ENCODE measurements at places on chromosomes 4 and X.
A peak's percentile ranks its signal among the peaks of the same experiment; 100 is the strongest.

DNA sequence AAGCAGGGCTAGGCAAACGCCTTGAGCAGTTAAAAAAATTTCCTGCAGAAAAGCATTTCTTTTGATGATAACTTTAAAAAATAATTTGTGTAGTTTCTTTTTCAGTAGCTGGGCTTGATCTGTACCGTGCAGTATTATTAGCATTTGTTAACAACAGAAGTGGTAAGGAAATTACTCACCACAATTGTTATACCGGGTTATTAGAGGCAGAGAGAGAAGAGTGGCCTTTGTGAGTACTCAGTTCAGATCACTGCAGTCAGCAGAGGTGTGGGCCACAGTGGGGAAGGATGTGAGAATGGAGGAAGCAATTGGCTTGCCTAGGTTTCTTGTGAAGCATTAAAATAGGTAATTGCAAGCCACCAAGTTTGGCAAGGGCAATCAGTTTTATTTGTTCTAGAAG, 14.3 kb upstream of the IL21 start:
- no peak for DNase-seq

GRCh38 chr4:119118397-119118796, 17.2 kb upstream of the MYOZ2 start:
- DNase-seq = no peak

GRCh38 chrX:72128881-72129280, 2.8 kb downstream of the RTL5 start:
- DNase-seq = no peak

DNA sequence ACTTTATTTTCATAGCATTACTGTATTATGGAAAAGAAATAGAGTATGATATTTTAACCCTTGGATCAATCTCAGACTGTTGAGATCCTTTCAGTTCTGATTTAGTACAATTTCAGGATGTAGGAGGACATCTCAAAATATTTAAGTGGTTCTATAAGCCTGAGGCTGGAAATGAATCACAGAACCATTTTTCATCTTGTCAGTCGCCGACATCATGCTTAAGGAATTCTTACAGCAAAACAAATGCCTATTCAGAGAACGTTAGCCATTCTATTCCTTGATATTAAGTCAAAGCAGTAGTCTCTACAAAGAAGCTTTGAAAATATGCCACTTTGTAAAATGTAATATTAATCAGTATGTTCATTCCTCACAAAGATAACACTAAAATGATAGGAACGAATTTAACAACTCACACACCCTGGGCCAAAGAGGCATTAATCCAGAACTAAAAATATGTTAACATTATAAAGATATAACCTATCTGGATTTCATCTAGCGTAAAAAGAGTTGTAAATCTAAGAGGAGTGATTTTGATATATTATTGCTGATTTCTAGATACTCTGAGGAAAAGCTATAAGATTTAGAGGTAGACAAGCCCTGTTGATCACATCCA, 152.0 kb downstream of the GASK1B start:
- DNase-seq = no peak

DNA sequence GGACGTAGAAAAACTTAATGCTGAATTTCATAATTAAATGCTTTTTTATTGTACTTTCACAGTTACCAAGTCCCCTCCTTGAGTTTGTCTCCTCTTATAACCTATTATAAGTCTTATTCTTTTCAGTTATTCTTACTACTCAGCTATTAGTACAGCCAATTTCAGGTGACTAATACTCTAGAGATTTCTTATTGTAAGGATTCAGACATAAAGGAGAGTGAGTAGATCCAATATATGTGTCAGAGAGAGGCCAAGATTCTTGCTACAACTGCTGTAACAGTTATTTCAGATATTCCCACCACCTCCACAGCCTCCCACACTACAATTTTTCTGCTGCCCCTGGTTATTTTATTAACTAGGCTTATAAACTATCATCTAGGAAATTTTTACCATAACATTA, 274.5 kb downstream of the GPAT3 start:
- DNase-seq = no peak

GRCh38 chr4:2436761-2437474, 18.2 kb downstream of the CFAP99 start:
- no peak for DNase-seq

GRCh38 chrX:42714981-42715700, 62.8 kb downstream of the PPP1R2C start:
- DNase-seq = no peak

GRCh38 chr4:22678940-22679854, 13.5 kb upstream of the GBA3 start:
- no peak for DNase-seq

GRCh38 chr4:26772096-26772873, 88.4 kb upstream of the STIM2 start:
- DNase-seq = no peak

DNA sequence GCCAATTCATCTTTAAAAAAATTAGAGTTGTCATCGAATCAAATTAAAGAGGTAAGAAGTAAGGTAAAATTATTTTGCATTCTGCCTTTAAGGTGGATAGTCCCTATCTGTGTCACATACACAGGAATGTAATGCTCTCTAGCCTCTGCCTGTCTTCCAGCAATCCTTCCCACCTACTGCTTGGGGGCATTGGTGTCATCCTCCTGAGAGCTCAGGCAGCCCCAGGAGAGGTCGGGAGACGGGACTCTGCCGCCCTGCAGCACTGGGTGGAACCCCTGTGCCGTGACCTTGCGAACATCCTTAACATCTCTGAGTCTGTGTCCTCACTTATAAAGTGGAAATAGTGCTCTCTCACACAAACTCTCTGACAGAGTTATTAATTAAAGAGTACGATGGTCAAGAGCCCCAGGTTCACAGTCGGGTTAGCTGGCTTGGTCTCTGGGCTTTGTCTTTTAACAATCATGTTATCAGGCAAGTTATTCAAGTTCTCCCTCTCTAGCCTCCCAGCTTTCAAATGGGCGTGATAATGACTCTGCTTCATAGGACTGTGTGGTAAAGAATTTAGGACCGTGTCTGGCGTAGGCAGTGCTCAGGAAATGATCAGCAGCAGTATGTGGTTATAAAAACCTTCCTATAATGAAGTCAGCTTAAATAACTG, 10.2 kb downstream of the TLR3 start:
- no peak for DNase-seq

- peak; percentile 1 for DNase-seq
Measured at GRCh38 chr4:139799615-139800014, 134.0 kb downstream of the MGST2 start.

DNA sequence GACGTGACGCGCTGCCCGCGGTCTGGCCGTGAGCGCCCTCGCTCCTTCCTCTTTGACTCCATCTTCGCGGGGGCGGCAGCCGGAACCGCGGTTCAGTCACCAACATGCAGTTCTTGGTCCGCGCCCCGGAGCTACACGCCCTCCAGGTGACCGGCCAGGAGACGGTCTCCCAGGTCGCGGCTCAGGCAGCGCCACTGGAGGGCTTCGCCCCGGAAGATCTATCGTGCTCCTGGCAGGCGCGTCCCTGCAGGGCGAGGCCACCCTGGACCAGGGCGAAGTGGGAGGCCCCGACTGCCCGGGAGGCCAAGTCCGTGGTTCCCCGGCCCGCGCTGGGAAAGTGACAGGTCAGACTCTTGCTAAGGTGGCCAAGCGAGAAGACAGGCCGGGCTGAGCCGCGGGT, 2.9 kb downstream of the TRIML2 start:
- no peak for DNase-seq

DNA sequence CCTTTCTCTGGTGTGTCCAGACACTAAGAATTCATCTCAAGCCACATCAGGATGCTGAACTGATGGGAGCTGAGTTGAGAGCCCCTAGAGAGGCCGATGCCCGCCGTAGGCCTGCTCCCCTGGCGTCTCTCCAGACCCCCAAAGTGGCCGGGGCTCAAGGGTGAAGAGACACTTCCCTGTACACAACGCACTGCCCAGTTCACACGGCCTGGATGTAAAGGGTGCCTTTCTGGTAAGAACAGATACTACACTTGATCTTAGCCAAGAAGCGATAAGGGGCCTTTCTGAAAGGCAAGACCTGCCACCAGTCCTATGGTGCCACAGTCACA, 5.1 kb upstream of the TREX2 start:
- no peak for DNase-seq

GRCh38 chrX:17986440-17986839, 125.3 kb upstream of the RAI2 start:
- DNase-seq = no peak

DNA sequence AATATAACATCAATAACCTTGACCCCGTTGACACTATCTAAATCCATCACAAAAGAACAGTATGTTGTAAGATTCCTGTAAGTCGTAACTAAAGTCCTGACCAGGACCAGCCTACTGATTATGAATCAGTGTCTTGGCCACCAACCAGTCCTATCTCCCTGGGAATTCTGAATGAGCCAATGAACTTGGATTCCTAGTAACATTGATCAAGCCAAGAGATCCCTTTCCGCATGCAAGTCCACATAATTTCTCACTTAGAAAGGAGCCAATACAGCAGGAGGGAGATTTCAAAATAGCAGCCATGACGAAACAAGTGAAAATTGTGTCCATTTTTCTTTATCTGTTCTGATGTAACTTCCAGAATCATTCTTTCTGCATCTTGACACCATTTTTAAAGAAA, 9.5 kb downstream of the XPNPEP2 start:
- no peak for DNase-seq

- DNase-seq = no peak
Measured at GRCh38 chr4:102524691-102525090, 23.5 kb downstream of the NFKB1 start.

DNA sequence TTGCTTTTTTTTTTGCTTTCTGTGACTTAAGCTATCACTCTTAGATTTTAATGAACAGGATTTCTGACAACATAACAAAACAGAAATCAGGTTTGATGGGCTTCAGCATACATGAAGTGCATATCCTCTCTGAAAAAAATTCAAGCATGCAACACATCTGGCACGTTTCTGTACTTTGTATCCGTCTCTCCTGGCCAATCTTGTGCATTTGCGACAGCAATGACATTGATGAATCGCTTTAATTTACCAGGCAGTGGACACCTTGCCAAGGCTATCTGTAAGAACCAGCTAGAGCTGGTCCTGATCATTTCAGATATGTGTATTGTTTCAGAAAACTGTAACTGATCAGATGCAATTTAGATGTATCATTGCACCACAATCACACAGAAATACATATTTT, 93.3 kb downstream of the CCSER1 start:
- DNase-seq = no peak

GRCh38 chr4:6606465-6607235, 31.7 kb downstream of the MAN2B2 start:
- DNase-seq = no peak

DNA sequence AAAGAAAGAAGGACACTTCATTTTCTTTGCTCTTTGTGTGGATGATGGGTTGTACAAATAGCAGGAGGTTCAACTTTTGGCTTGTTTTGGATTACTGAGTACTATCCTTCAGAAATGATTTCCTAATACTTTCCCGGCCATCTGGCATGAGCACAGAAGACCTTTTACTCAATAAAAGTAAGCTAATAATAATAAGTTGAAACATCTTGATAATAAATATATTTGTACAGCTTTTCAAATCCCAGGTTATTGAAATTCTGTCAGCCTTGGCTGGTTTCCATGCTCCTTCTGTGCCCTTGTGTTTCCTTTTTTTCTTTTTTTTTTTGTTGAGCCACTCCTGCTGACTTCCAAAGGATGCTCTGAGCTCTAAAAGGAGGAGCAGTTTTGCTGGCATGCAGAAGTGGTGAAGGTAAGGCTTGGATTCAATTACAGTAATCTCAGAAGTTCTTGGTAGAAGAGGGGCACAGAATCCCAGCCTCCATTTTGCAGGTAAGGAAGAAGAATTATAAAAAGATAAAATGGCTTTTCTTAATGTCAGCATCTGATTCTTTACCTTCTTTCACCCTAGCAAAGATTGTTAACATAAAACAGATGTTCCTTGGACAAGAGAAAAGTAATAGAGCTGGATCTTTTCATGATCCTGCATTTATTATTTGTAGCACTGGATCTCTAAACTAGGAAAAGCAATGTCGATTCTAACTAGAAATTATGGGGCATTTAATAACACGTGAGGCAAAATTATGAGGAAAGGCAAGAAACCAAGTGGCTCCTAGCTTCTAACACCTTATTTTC, 31.9 kb downstream of the REPS2 start:
- no peak for DNase-seq

GRCh38 chr4:26964512-26964911, 103.9 kb downstream of the STIM2 start:
- DNase-seq = no peak

DNA sequence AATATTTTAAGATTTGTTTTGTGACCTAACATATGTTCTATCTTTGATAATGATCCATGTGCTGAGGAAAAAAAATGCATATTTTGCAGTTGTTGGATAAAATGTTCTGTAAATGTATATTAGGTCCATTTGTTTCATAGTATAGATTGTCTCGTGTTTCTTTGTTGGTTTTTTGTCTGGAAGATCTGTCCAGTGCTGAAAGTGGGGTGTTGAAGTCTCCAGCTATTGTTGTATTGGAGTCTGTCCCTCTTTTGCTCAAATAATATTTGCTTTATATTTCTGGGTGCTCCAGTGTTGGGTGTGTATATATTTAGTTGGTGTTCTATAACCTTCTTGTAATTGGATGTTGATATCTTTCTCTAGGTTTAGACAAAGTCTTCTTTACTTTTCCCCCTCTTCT, 53.2 kb upstream of the FRMPD3 start:
- DNase-seq = no peak

GRCh38 chr4:100900134-100900533, 382.3 kb upstream of the EMCN start:
- DNase-seq = no peak

GRCh38 chrX:104098151-104098808, 14.0 kb upstream of the ZCCHC18 start:
- DNase-seq = no peak

Measured in esophagus muscularis mucosa (tissue), 4 donors.